NCI-H187 (cell line): ENCODE measurements at places on chromosomes 6 and 20.

- no peak for DNase-seq
Measured at GRCh38 chr6:3524456-3524855, 67.6 kb upstream of the SLC22A23 start.

- DNase-seq, result no peak
Measured at GRCh38 chr6:125270380-125270779, 31.4 kb downstream of the HDDC2 start.

DNA sequence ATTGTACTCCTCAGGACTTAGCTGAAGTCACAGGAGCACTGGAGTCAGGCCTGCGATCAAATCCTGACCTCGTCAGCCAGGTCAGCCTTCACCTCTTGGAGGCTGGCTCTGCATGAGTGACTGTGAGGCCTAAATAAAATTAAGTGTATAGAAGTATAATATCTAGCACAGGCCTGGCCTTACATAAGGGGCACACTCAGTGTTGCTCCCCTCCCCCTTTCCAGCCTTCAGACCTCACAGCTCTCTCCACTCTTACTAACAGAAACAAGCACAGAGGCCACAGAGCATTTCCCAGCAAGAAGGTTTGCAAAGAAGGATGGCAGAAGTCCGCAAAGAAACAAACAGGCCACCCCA is 84.8 kb downstream of the TRERF1 start:
- no peak for DNase-seq

- DNase-seq, result no peak
Measured at GRCh38 chr20:13492001-13492481, 146.7 kb downstream of the TASP1 start.

GRCh38 chr6:150425508-150425907 is 56.7 kb downstream of the IYD start:
- DNase-seq, result no peak

- no peak for DNase-seq
Measured at GRCh38 chr6:159983641-159984080, 14.8 kb downstream of the IGF2R start.

DNA sequence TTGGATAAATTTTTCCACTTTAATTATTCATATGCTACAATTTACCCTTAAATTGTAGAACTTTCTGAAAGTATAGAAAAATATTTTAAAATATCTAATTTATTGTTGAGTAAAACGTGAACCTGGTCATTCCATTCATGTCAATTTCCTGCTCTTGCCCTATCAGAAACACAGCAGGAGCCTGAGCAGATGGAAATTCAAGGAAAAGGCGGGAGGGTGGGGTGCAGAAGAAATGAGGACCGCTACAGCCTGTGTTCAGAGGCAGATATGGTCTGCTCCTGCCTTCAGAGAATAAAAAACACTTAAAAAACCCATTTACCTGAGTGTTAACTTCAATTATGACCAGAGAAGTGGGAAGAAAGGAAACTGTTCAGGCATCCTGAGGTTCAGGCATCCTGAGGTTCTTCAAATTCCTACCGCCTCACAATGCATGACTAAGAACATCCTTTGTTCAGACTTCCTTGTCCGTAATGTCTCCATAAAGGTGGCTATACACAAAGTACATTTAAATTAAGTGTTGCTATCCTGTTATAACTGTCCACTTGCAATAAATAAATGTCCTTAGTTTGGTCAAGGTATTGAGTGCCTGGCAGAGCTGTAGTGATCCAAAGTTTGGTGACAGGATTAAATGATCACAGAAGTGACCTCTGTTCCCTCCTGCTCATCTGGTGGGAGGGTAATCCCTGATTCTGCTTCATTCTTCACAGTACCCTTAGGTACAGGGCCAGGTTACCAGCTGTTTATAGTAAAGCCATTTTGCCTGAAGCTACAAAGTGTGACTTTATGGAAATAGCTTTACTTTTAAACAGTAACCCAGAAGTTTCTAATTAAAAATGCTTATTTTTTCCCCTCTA is 109.1 kb downstream of the MAN1A1 start:
- DNase-seq, result no peak

- no peak for DNase-seq
Measured at GRCh38 chr20:4813076-4813862, 91.6 kb downstream of the PRND start.

DNA sequence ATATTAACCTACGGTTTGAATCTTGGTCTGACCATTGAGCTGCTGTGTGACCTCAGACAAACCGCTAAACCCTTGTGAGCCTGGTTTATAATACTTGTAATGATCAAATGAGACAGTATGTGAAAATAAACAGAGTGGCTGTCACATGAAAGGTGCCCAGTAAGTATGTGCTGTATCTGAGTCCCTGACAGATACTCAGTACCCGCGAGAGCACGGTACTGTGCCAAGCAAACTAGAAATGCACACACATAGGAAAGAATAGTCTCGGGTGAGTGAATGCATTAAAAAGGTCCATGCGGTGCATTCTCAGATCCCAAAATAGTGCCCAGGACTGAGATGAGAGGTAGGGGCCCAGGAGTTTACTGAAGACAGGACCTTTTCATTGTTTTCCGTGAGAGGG is 93.3 kb downstream of the PPP1R14C start:
- no peak for DNase-seq

DNA sequence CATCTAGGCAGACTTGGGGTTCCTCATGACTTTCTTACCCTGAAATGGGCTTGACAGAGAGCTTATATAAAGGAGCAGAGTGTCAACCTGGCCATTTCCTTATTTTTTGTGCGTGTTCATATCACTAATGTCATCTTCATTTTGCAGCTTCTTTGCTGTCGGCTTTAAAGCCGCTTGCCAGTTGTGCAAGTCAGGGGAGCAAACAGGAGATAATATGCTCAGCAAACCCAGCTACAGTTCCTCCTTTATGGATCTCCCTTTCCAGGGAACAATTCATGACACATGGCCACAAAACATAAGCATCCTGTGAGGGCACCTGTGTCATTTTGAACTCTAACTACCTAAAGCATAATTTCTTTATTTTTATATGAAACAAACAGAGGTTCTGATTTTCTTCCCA is 6.5 kb upstream of the TUBB2B start:
- DNase-seq, result no peak

- DNase-seq, result no peak
Measured at GRCh38 chr20:13822459-13822858, 37.6 kb downstream of the NDUFAF5 start.

DNA sequence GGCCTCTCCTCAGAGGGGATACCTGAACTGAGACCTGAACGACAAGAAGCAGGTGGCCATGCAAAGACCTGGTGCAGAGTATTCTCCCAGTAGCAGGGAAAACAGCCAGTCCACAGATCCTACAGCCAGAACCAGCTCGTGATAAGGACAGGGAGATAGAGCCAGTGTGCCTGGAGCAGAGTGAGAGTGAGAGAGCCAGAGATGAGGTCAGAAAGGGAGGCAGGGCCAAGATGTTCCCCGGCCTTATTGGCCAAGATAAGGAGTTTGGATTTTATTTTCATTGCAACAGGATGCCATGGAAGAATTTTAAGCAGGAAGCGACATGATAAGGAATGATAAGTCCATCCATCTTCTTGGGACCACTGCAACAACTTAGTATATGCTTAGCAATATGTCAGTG is 111.8 kb downstream of the UBE3D start:
- DNase-seq, result no peak

DNA sequence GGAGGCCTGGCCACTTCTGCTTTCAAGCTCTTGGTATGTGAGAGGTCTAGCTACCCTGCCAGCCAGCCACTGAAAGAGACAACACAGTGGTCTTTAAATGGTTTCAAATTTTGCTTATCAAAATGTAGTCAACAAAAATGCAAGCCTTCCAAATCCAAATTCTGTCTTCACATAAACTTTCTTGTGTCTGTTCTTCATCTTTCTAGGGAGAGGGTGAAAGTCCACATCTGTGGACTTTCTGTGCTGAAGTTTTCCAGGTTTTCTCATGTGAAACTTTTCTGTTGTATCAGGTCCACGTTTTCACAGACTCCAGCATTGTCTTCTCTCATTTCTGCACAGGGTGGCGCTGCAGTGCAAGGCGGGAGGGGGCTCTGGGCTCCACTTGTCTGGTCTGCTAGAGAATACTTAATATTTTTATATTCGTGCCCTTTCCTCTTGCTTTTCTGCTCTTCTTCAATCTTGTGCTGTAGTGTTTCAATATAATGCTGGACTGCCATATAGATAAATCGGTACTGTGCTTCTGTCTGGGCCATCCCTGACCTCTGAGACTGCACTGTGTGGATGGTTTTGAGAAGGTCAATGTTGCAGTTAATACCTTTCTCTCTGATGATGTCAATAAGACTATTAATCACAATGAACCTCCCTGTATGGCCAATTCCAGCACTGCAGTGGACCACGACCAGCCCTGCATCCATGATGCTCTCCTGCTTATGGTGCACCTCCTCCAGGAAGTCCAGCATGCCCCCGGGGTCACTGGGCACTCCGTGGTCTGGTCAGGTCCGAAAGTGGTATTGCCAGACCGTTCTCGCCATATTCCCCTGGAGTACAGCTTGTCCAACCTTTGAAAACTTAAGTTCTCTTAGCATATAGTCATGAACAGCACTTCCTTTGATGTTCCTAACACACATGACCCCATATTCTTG is 161.6 kb upstream of the TNFAIP3 start:
- DNase-seq, result no peak

DNA sequence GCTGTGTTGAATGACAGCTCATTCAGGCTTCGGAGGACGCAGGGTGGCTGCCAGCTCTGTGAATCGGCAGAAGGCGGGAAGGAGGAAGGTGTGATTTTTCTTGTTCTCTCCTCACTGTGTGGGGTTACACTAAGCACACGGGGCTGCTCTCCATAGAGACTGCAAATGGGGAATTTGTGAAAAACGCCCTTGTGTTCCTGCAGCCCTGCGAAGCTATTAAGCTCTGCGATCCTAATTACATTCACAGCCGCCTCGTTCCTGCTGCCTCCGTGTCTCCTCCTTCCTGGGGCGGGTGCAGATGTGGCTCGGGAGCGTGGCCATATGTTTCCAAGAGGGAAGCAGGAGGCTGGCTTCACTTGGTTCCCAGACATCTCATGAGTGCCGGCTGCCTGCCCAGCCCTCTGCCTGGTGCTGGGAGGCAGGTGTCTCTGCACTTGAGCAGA is 124.0 kb downstream of the TOX2 start:
- DNase-seq, result peak; percentile 80

DNA sequence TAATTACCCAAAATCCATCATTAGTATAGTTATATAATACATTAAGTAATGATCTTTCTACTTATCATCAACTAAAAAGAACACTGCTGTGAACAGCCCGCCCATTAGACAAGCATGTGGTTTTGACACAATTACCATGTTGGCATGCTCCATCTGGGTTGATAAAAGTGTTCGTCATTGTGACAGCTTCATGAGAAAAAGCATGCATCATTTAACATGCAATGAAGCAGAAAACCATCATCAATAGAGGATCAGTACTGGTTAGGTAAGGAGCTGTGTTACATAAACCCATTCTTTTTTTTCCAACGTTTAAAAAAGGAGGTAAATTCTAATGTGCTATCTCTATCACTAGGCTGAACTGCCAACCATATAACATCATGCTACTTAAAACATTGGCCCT is 101.9 kb downstream of the EPB41L2 start:
- no peak for DNase-seq

DNA sequence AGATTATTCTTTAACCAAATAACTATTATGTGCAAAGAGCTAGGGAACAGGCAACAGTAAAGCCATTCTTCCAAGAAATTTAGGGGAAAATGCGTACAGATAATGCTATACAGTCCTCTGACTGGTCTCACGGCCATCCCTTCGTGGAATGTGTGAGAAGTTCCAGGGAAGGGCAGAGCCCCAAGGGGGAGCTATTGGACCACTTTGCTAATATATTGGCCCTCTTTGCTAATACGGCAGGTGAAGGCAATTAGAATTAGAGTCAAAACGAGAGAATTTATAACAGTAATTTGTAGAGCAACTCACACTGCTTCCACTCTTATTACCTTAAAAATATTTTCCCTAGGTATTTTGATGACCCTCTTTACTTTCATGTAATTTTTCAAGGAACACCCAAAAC is 140.4 kb downstream of the IMPG1 start:
- DNase-seq, result no peak

DNA sequence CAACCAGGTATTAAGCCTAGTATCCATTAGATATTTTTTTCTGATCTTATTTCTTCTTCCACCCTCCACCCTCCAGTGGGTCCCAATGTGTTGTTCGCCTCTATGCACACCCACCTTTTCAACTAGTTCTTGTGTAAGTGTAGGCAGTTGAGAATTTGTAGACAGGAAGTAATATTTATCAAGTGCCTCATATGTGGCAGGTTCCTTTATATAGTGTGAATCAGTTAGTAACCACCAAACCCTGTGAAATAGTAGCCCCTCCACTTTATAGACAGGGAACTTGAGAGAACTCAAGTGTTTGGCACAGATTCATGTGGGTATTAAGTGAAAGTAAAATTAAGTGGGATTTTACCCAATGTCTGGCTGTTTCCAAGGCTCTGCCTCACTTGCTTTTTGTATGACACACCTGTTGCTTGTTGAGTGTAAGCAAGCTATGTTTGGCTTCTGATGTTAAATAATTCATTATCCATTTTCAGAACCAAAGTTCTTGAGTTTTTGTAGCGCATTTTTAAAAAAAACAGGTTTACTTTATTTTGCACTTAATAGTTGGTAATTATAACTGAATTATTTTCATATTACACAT is 24.8 kb downstream of the AFDN start:
- DNase-seq, result no peak

GRCh38 chr6:152863618-152864326 is 113.2 kb downstream of the VIP start:
- peak; percentile 4 for DNase-seq

DNA sequence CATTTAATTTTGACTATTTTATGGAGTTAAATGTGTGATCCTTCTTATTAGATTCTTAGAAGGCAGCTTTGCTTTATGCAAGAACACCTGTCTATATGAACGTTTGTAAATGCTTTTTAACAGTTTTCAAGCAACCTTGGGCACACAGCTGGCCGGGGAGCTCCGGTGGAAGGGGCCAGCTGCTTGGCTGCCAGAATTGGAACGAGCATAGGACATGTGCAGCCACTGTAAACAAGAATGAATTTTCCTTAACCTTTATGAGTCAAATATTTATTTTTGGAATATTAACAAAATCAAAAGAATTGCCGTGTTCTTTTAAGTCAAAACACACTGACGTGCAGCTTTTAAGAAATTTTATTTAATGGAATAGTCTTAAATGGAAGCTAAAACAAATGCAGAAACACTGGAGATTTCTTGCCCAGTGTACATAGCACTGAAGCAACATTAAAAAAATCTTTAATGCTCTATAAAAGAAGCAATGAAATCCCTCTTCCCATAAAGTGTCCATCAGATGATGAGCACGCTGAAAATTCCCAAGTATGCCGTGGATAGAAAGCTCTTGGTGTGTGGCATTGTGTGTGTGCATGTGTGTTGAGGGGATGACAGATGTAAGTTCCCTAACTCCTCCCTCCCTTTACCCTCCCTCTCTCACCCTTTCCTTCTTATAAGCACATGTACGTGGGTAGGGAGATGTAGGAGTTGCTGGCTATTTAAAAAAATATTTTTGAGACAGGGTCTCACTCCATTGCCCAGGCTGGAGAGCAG is 208.9 kb upstream of the EXOC2 start:
- no peak for DNase-seq

- no peak for DNase-seq
Measured at GRCh38 chr6:106060167-106060566, 26.0 kb upstream of the PRDM1 start.

- no peak for DNase-seq
Measured at GRCh38 chr6:163324688-163325389, 89.7 kb upstream of the QKI start.
